ENCODE measurements at places on chromosomes 1 and 21.

GRCh38 chr1:225670806-225671733 is 18.1 kb upstream of the ENAH start:
- DNase-seq: no peak

DNA sequence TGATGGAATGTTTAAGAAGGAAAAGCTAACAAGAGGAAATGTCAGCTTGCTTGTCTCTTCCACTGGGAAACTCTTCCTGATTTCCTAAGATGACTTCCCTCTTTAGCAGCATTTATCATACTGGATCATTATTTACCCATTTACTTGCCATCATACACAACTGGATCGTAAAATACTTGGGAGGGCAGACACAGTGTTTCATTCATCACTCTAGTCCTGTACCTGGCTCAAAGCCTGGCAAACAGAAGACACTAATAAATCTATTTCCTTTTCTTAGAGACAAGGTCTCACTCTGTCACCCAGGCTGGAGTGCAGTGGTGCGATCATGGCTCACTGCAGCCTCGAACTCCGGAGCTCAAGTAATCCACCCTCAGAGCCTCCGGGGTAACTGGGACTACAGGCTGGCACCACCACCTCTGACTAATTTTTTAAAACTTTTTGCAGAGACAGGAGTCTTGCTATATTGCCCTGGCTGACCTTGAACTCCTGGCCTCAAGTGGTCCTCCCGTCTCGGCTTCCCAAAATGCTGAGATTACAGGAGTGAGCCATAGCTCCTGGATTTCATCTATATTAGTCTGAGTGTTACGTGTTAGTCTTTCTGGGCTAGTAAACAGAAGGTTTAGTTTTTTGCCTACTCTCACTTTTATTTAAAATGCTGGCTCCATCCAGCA is 574.6 kb downstream of the SMYD3 start:
- no peak for DNase-seq

GRCh38 chr1:59329412-59330053 is 32.6 kb downstream of the FGGY start:
- no peak for DNase-seq

DNA sequence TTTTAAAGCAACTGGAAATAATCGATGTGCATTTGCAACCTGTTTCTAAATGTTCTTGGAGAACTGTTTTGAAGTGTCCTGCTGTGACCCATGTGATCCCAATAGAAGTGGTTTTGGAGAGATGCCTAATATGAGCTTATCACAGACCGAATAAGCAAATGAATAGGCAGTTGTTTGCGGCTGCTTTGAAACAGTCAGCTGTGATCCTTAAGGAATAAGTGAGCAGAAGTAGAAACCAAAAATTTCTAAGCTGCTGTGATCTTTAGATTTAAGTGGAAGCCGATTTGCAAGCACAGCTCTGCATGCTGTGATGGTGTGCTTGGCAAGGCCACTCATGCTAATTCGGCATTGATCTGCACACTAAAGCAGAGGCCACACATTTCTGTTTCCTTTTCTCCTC is 329.5 kb upstream of the DUSP10 start:
- DNase-seq: no peak

- no peak for DNase-seq
Measured at GRCh38 chr1:114386129-114387009, 124.6 kb downstream of the TRIM33 start.

- DNase-seq: peak; percentile 54
Measured at GRCh38 chr1:6052543-6053205, 7.0 kb downstream of the KCNAB2 start.

- DNase-seq: no peak
Measured at GRCh38 chr21:45836268-45836655, 145.3 kb upstream of the COL6A1 start.

GRCh38 chr1:201903135-201903534 is 14.4 kb downstream of the SHISA4 start:
- DNase-seq: no peak

DNA sequence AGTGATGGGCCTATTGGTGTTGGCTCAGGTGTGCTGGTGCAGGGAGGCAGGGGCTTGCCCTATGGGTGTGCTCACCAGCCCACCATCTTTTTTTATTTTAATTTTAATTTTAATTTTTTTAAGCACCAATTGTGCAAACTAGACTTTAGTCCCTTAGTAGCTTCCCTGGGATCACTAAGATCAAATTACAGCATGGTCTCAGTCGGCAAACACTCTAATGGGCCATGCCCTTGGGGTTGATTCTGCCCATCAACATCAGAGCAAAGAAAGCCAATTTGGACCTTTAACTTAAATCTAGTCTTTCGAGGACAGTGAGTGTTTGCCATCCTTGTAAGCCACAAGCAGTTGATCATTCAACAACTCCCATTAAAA is 64.7 kb upstream of the KCNE2 start:
- DNase-seq: no peak

- DNase-seq: no peak
Measured at GRCh38 chr1:21655259-21655658, 13.9 kb downstream of the RAP1GAP start.

DNA sequence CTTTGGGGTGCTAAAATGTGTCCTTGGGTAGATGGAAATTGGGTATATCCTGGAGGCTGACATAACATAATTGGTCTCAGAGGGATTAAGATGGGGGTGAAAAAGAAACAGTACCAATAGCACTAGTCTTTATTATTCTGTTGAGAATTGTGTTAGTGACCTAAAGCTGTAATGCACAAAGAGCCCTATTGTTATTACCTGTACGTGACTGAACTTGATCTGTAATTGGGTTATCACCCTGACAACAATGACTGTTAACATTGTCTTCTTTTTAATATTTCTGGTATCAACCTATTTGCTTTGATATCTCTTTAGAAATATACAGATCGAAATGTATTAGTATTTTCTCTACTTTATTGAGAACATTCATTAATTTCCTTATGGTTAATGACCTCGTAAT is 147.6 kb downstream of the NEK7 start:
- DNase-seq: no peak

DNA sequence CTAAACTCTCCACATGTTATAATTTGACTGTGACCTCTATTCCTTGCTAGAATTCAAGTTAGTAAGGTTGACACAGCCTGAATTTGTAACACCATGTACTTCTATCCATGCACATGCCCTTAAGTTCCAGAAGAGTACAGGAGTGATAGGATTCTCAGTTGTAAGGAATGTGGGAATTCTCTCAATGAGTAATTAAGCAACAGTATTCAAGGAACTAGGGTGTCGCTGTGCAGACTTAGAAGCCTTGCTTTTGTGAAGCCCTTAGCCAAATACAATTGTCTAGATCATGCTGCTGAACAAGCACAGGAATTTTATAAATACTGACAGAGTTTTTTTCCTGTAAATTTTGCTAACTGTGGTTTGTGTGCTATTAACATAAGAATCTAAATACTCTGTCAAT is 276.3 kb upstream of the PTBP2 start:
- DNase-seq: no peak

- no peak for DNase-seq
Measured at GRCh38 chr1:55821234-55821633, 606.1 kb upstream of the USP24 start.

DNA sequence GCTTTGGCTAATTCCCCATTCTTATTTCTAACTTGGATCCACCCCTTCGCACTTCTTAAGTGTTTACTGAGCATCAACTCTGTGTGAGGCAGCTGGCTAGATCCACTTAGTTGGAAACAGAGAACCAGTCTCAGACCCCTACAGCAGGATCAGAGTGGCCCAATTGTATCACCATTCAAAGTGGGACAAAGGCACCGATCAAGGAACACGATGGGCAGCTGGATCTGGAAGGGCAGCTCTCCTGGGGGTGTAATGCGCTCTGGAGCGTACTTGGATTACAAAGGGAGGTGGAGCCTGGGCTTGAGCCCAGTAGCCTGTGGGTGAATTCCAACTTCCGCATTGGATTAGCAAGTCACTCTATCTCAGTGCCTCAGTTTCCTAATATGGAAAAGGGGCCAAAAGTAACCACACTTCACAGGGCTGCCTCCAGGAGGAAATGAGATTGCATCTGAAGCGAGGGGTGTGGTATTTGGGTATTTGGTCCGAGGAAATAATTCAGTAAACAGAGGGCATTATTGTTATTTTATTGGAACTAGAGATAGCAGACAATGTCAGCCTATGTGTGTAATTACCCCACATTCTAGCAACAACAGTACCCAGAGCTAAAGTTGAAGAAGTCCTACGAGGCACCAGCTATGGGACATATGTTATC is 11.9 kb downstream of the ECE1 start:
- no peak for DNase-seq

Measured in hematopoietic multipotent progenitor cell (in vitro differentiated cells).